ACHN (cell line): ENCODE measurements at places on chromosomes 6 and 20.

DNA sequence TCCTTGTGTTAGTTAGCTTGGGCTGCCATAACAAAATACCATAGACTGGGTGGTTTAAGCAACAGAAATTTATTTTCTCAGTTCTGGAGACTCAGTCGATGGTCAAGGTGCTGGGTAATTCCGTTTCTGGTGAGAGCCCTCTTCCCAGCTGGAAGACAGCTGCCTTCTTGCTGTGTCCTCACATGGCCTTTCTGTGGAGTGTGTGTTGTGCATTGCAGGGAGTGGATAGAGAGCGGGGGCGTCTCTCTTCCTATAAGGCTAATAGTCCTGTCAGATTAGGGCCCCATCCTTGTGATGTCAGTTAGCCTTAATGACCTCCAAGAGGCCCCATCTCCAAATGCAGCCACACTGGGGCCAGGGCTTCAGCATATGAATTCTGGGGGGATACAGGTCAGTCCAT is 19.2 kb downstream of the CHMP4B start:
- no peak for DNase-seq

- peak; percentile 35 for DNase-seq
These were observed at the start of gene TINAG for GRCh38 chr6:54308289-54308985. TINAG (plus strand) TSS chr6:54308441; CDS start chr6:54308551, 110 bp downstream.

GRCh38 chr6:127952176-127952575 is 51.3 kb upstream of the THEMIS start:
- DNase-seq: no peak

DNA sequence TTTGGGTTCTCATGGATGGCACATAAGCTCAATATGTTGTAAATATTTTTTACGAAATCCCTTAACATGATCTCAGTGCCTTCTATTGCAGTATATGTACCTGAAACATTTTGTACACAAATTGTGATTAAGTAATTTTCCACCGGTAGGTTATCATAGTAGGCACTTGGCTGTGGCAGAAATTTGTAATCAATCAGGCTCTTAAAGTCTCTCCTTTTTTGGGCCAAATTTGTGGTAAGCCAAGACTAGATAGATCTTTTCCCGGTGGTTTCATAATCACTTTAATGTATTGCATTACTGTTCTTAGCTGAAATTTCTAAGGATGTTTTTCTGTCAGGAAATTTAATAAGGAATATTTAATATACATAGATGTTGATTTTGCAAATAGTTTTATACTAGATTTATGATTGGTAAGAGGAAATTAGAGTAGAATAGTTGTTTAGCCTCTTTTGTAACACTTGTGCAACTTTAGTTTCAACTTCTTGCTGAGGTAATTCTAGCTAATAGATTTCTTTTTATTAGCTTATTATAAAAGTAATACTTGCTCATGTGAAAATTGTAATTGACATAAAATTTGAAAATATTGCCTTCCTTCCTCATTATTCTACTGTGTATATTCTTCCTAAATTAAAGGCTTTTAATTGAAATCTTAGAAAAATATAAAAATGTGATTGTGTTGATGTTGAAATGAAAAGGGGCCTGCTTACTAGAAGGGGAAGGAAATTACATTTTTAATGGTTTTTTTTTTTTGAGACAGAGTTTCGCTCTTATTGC is 3.2 kb downstream of the PCMT1 start:
- no peak for DNase-seq

DNA sequence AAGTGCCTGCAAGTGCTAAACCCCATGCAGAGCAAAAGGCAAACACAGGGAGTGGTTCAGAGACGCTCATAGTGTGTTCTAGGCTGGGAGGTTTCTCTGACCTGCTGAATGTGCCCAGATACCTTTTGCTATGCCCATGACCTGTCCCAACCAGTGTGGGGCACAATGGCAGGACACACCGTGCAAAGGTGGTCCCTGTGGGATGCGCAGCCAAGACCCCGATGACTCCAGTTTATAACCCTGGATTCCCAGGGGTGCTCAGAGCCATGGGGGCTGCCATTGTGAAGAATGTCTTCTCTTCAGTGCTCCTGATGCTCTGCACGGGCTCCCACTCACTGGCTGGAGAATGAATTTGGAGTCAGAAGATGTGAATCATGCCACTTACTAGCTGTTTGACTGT is 2.2 kb upstream of the NINL start:
- no peak for DNase-seq

DNA sequence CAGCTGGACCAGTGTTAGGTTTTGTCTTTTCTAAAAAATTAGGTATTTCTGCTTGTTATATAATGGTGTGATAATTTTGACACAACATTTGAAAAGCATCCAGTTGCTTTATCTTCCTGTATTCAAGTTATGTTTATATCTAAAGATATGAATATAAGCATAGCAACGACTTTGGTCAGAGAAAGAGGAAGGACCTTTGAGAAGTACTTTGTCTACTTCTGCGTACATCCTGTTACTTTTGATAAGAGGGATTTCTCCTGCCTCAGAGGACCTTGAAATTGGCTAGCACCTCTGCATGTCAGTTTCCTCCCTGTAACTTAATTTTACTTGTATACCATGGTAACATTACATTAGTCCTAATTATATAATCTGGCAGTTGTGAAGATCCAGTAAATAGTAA is 24.8 kb downstream of the PHF20 start:
- no peak for DNase-seq

- DNase-seq: no peak
These were observed 481.4 kb upstream of the BTBD3 start for GRCh38 chr20:11436113-11436905.

- DNase-seq: peak; percentile 17
These were observed 107.8 kb upstream of the RNF217 start for GRCh38 chr6:124854338-124854922.

DNA sequence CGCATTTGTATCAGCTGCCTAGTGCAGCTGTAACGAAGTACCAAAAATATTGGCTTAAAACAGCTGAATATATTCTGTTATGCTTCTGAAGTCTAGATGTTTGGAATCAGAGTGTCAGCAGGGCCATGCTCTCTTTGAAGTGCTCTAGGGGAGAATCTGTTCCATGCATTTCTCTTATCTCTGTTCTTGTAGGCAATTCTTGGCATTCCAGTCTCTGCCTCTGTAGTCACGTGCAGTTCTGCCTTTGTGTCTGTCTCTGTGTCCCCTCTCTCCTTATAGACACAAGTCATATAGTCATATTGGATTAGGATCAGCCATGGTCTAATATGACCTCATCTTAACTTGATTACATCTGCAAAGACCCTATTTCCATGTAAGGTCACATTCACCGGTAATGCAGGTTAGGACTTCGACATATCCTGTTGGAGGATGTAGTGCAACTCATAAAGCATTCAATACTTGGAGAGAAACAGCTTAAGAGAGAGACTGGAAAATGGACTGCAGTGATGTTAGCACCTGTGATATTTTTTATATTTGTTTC is 18.6 kb downstream of the FAM83B start:
- DNase-seq: no peak

DNA sequence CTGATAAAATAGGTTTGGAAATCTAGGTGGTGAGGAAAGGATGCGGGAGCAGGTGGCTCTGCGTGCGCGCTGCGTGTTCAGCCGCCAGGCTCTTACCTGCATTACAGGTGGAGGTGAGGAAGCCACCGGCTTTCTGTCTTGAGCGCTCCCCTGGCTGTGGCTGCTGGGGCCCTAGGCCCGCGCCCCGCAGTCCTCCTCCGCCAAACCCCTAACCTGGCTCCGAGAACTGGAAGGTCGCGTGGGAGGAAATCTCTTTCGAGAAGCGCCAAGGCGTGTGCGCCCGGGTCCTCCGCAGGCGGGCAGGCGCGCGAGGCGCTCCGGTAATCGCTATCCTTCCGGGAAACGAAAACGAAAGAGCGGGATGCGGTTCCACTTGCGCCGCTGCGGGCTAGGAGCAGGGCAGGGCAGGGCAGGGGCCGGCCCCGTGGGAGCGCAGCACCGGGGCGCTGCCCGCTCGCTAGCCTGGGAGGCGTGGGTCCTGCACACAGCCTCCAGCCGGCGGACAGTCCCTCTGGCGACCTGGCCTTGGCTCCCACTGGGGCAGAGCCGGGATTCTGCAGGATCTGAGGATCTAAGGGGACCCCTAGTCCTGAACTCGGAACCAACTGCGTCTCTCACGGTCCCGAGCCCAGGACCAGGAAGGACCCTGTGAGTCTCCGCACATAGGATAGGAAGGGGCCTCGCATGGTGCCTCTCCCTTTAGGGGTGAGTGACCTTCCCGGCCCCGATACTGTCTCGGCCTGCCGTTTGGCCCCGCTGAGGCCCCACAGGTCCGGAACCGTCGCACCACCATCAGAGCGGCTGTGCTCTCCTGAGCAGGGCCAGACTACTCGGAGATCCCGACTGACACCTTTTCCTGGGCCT is at the start of gene ETV7:
ETV7 (minus strand) TSS at position 230 of the 864 bp plus-strand sequence; CDS start at position 102, 128 bp downstream.
- peak; percentile 47 for DNase-seq

DNA sequence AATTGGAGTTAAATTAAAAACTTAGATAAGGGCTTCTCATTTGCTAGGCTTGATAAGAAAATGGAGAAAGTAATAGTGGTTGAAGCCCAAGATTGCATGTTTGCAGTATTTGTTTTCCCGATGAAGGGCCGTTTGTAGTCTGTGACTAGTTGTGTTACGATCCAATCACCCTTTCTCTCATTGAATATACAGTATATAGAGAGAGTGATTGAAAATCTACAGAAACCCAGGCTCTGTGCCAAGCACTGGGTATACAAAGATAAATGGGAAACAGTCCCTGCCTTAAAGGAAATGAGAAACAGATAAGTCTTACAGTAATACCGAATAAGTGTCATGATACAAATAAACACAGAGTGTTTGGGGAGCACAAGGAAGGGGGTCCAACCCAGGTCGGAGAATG is 55.2 kb upstream of the CDKAL1 start:
- DNase-seq: no peak

- DNase-seq: no peak
These were observed 501.7 kb downstream of the UTRN start for GRCh38 chr6:144786825-144787224.

DNA sequence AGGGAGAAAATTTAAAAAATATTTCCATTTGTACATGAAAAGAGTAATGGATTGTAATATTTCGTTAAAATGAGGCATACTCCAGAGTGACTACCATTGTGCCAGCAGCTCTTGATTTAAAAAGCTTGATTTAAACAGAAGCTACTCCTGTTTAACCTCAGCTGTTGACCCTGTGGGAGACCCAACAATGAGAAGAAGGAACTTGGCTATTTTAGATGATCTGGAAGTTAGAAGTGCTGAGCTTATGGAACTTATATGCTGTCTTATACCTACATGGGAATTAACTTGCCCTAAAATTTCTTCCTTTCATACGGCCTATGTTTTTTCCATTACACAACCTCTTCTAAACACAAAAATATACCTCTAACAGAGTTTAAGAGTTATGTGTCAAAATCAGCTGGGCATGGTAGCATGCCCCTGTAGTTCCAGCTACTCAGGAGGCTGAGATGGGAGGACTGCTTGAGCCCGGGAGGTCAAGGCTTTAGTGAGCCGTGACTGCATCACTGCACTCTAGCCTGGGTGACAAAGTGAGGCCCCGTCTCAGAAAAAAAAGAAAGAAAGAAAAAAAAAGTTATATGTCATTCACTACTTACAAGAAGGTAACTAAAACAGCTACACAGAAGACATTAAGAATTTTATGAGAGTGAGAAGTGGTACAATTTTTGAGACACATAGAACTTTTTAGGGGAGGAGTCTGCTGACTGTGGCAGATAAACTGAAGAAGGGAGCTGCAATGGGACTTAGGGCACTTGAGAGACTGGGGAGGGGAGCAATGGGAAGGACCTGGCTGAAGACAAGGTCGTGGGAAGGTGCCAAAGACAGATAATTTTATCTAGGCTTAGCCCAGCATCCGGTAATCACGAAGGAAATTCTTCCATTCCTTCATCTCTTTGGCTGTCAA is 139.9 kb downstream of the MYB start:
- no peak for DNase-seq

GRCh38 chr6:72941751-72942150 is 283.5 kb downstream of the KHDC1L start:
- no peak for DNase-seq

- no peak for DNase-seq
These were observed 860.0 kb downstream of the QKI start for GRCh38 chr6:164274493-164274892.

GRCh38 chr6:99520855-99521632 is 5.8 kb upstream of the USP45 start:
- peak; percentile 86 for DNase-seq

DNA sequence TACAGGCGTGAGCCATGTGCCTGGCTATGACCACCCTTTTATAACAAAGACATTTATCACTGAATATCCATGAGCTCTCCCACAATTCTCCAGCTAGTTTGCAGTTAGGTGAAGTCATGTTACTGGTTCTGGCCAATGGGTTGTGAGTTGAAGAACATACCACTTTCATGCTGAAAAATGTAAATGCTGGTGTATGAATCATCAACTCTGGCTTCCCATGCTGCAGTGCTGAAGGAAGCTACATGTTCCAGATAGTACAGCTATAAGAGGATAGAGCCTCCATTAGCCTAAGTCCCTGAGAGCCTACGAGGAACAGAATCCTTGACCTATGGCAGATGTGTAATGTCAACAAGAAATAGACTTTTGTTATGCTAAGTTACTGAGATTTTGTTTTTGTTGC is 180.4 kb downstream of the BTBD9 start:
- DNase-seq: no peak

DNA sequence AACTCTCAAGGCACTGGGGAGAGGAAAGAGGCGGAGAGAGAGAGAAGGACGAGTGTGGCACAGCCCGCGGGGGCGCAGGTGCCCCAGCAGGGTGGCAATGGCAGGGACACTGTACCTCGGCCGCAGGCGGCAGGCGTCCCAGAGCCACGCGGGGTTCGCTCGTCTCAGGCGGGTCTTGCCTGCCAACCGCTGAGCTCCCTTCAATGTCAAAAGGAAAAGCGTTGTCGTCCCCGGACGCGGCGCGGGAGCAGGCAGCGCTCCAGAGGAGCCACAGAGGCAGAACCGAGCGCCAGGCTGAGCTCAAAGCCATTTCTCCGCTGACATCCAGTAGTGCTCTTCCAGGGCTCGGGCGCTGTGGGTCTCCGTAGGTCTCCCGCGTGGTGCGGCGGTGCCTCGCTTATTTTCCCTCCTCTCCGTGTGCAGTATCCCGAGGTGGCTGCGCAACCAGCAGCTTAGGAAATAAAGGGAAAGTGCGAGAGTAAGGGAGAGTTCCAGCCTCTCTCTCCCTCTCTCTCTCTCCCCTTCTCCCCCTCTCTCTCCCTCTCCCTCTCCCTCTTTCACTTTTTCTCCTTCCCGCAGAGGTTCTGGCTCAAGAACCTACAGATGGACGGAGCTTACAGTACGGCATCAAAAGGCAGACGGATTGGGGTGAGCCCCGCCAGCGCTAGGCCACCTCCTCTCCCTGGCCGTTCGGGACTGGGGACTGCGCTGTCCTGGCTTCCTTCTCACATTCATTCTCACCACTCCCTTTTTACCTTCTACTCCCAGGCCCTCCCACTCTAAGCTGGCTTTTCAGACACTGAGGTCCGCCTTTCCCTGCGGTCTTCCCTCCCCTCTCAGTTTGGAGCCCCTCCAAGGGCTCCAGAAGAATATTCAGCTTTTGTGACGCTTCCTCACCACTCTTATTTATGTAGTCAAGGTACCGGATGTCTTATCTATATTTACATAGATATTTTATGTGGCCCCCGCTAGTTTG is at the start of gene LAMA4:
LAMA4 (minus strand) TSS at position 727 of the 976 bp plus-strand sequence; CDS start at position 310, 417 bp downstream.
- peak; percentile 22 for DNase-seq
